ENCODE measurements at places on chromosomes 2 and 18.

GRCh38 chr2:53317861-53318260, 449.7 kb upstream of the CHAC2 start:
- DNase-seq = no peak

DNA sequence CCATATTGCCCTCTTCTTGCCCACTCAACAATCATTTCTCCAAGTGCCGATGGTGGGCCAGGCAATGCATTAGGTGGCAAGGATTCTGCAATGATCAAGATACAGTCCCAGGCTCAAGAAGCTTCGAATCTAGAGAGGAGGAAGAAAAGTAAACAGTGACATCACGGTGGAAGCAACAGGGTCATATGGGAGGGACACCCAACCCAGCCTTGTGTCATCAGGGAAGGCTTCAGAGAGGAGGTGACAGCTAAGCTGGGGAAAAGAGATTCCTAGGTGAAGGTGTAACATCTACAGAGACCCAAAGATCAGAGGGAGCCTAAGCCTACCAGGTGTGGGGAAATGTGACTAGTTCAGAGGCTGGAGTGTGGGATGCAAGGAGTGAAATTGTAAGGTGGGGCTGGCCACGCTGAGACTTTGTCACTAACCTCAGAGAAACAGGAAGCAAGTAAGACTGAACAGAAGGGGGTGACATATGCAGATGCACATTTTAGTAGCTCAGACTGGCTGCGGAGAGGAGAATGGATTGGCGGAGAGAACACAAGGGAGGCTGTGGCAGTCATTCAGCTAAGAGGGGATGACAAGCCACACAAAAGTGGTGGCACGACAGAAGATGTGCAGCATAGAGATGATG, 104.9 kb downstream of the ANKRD44 start:
- peak; percentile 48 for DNase-seq

- no peak for DNase-seq
Observed at GRCh38 chr18:63476668-63477067, at the start of gene SERPINB5. Gene SERPINB5, plus strand, starts transcription at chr18:63476958. Its CDS starts 7,471 bp downstream, at chr18:63484429.

- no peak for DNase-seq
Observed at GRCh38 chr2:43484323-43484930, 111.4 kb downstream of the THADA start.

DNA sequence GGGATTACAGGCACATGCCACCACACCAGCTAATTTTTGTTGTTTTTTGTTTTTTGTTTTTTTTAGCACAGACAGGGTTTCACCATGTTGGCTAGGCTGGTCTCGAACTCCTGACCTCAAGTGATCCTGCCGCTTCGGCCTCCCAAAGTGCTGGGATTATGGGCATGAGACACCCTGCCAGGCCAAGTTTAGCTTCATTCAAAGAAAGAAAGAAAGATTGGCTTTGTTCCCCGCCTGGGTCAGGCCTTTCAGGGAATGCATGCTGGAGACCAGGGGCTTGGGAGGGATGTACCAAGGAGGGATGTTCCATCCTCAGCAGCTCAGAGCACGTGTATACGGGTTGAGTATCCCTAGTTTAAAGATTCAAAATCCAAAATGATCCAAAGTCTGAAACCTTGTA, 283.0 kb downstream of the ALPK2 start:
- no peak for DNase-seq

DNA sequence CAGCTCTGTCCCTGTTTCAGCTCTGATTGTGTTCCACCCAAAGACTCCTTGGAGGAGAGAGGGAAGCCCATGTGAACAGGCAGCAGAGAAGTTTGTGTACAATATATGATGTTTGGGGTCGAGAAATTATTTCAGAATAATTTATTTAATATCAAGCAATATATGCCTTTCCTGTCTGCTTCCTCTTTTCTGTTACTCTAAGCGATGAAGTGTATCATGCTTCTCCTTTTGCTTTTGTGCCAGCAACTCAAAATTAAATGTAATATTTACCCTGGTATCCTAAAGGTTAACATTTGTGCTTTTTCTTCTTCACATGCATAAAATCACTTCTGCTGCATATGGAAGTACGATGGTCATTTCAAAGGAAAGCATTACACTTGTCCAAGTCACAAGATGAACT, 2.4 kb upstream of the NTSR2 start:
- DNase-seq = no peak

GRCh38 chr2:190649798-190650390, 1.0 kb downstream of the NAB1 start:
- DNase-seq = no peak

GRCh38 chr2:220432645-220433044, 805.2 kb downstream of the SLC4A3 start:
- no peak for DNase-seq

- DNase-seq = no peak
Observed at GRCh38 chr2:18777250-18777812, 188.0 kb upstream of the NT5C1B start.

DNA sequence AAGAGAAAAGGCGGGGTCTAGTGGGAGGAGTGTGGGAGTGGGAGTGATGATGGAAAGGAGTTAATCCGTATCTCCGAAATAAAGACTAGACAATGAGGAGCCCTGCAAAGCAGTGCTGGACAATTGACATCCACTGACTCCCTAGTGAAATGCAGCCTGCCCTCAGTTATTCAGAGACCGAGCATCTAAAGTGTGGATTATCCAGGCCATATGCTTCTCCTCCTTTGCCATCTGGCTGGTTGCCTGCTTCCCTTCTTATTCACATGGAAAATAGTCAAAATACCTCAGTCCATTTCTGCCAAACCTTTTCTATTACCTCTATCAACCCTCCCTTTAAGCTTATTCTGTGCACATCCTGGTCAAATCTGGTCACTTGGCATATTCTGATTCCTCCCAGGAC, 288.8 kb upstream of the SIX3 start:
- no peak for DNase-seq

DNA sequence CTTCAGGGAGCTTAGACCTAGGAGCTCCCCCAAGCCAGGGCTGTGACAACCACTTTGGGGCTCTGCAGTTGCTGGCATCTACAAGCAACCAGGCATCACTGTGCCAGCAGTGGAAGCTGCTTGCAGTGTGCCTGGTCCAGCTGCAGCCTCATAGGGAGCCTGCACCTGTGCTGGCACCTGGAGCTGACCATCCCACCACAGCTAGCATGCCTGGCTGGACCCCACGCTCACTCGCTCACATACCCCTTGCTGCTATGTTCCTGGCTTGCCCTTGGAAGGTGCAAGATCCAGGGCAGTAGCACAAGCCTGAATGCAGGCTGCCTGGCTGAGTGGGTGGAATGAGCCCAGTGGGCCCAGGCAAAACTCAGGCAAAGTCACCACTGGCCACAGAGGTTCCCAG, 82.5 kb downstream of the ZNF804A start:
- DNase-seq = no peak

DNA sequence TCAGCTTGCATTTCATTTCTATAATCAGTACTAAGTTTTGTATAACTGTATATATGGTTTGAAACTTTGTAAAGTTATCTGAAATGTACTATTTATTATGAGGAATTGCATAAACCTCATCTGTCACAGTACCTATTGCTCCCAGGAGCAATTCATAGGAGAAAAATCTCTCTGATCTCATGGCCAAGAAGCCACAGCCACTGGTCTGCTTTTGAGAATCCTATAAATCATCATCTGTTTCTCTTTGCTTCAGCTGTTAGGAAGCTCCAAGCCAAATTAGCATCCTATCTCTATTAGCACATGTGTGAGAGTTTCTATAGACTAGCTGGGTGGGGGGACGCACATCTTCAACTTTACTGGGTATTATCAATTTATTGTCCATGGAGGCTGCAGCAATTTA, 210.3 kb downstream of the CYP26B1 start:
- no peak for DNase-seq

DNA sequence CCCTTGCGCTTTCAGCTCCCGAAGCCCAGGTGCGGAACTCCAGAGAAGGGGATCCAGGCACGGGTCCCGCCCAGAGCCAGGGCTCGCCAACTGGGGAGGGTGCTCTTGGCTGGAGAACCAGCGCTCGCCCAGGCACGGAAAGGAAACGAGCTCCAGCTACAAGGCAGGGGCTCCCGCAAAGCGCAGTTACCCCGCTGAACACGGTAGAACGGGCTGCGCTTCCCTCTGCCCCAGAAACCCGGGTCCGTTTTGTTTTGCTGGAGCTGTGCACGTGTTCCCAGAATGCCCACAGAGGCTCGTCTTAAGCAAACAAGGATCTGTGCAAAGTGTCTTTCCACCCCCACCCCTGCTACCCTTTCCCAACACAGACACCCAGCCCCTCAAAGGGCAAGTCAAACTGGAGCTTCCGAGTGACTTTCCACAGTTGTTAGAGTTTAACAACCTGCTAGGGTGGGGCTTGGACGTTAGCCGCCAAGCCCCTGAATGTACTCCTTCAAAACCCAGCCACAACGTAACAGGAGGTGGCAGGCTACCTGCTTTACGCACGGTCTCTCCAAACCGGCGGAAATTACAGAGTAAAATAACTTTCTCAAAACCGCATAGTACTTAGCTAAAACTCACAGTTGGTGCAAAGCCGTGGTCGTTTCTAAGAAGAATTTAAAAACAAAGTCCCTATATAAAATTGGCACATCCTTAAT, 775 bp downstream of the RNF125 start:
- peak; percentile 48 for DNase-seq

DNA sequence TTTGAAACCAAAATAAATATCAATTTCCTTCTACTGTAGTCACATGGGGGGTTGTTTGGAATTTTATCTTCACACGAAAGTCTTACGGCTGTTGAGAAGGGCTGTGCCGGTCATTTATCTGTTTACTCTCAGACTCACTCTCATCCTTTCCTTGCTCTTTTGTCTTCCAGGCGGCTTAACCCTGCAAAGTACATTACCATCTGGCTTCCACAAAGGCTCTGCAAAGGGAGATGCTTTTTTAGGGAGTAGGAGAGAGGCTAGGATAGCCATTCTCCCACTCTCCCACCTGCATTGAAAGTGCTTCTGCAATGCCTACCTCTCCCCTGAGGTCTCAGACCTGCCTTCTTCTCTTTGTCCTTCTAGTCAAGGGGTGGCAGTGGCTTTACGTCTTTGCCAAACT, 247.6 kb downstream of the MEIS1 start:
- no peak for DNase-seq

DNA sequence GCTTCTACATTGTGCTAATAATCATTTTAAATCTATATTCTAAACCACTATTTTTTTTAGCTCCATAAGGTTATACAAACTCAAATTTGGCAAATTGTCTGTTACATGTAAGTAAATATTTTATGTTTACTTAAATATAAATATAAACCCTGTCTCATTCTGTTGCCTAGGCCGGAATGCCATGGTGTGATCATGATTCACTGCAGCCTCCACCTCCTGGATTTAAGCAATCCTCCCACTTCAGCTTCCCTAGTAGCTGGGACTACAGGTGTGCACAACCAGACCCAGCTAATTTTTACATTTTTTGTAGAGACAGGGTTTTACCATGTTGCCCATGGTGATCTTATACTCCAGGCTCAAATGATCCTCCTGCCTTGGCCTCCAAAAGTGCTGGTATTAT, 124.7 kb downstream of the MEIS1 start:
- no peak for DNase-seq

DNA sequence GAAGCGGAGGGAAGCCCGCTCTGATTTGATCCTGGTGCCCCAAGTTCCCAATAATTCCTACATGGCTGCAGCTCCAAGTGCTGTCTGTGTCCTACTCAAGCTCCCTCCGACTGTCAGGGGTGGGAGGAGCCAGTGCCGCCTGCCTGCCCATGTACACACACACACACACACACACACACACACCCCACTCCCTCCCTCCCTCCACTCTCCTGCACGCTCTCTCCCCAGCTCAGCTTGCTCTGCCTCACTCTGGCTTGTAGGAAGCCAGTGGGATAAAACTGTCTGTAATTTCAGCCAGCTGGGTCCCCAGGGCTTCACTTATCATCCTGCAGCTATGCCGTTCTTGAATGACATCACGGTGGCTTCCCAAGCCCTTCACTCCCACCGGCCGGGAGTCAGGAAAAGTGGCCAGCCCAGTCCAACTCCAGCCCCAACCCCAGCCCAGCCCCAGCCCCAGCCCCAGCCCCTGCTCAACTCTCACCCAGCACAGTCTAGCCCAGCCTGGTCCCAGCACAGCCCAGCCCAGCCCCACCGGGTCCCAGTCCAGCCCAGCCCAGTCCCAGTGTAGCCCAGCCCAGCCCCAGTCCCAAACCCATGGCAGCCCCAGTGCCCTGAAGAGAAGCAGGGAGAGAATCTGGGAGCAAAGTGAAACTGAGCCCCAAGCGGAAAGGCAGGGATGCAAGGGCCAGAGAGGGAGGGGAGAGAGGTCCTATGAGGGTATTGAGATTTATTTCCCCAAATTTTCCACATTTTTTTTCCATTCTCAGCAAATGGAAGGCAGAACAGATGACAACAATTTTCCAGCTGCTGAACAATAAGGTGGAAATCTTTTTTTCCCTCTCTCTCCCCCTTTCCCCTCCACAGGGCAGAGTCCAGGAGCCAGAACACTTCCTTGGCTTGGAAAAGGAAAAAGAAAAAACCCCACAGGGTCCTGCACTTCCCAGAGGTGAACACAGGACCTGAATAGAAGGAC, 144.0 kb downstream of the TNS1 start:
- DNase-seq = no peak

GRCh38 chr2:17644997-17645720, 104.7 kb downstream of the VSNL1 start:
- no peak for DNase-seq

- no peak for DNase-seq
Observed at GRCh38 chr2:239156516-239157265, 244.1 kb downstream of the HDAC4 start.

- DNase-seq = no peak
Observed at GRCh38 chr2:3173031-3173430, 204.6 kb downstream of the EIPR1 start.

DNA sequence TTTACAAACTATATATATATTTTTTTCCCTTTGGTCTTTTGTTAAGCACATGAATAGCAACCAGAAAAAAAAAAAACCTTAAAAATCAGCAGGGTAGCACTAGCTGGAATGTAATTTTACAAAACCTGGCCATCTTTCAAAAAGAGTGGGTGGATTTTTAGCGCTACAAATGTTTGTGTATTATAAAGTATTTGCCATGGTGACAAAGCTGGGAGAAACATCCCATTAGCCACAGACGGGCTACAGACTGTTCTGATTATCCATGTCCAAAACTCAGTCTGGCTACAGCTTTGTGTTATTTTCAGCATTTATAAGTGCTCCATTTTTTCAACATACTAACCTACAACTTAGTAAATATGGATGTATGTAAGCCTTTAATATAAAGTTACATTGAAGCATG, 249.5 kb upstream of the TANK start:
- DNase-seq = no peak

- DNase-seq = no peak
Observed at GRCh38 chr18:7038330-7038851, 79.2 kb downstream of the LAMA1 start.

- DNase-seq = no peak
Observed at GRCh38 chr2:64932371-64933216, 56.6 kb upstream of the SLC1A4 start.
